ENCODE measurements at places on chromosomes 3 and 15.

DNA sequence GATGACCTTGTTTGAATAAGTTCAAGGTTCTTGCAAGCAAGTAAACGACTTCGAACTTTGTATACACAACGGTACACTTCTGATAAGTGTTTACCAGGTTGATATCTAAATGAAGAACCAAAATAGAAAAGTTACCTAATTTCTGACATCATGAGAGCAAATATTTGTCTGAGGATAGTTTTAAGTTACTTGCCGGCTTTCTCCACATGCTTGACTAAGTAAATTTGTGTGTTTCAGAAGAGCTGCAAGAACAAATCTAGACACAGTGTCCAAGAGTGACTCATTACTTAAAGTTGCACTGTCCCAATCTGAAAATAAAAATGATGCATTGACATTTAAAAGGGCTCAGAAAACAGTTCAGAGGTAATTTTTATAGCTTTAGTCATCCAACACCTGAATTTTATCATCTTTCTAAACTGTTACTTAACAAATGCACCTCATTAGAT is 115.1 kb downstream of the HERC1 start:
- no peak for DNase-seq

DNA sequence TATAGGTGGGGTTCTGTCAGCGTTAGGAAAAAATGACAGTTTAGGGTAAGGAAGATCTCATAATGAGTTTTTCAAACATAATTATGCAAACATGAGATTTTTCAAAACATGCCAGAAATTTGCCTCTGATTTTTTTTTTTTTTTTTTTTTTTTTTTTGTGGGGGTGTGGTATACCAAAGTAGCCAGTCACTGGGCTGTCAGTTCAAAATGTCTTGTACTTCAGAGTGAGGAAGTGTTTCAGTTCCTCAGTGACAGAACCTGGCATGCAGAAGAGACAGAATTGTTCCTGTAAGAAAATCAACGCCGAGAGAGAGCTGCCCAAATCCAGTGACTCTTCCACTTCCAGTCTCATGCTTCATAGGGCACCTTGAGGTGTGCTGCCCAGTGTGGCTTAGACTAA is 9.7 kb downstream of the NCBP2 start:
- no peak for DNase-seq

GRCh38 chr15:40248006-40248783 is 9.3 kb downstream of the PAK6 start:
- no peak for DNase-seq

DNA sequence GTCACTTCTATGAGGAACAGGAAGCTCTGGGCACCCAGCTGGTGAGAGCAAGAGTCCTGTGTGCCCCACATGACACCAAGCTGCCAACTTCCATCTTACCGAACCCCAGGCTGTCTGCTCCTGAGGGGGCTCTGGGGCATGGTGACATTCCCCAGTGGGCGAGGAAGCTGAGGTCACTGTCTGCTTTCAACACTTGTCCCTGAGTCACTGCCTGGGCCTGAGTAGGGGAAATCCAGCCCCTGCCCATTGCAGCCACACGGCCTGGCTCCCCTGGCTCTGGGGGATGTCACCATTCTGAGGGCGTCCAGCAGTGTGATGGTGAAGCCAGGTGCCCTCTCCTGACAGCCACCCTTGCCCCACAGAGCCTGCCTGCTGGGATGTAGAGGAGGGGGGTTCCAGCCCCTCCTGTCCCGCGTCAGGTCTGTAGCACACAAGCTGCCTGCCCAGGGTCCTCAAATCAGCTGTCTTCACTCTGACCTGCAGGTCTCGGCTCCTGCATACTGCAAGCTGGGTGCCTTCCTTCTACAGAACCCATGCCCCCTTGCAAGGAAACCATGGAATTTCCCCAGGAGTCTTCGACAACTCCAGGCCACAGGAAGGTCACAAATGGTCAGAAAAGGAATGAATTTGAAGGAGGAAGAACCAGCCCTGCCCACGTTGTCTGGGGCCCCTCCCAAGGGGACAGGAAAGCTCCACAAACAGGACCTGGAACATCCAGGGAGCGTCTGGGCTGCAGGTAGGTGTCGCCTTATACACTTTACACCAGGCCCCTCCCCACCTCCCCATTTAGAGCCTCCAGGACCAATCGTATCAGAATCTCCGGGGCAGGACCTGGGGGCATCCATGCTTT is 69.9 kb upstream of the GATM start:
- no peak for DNase-seq

DNA sequence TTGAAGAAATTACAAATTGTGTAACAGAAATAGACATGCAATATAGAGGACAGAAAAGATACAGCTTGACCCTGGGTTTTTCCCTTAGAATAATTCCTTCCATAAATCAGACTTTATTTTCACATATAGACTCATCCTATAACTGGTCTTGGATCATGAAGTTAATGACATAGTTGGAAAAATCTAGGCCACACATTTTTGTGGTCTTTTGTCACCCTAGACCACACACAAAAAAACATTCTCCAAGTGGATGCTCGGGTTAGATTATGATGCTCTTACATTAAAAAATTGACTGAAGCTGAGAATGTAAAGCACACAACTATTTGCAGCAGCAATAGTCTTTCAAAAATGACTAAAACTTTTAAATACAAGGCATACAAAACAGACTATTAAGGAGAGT is 7.5 kb upstream of the PLA2G4D start:
- DNase-seq = no peak

DNA sequence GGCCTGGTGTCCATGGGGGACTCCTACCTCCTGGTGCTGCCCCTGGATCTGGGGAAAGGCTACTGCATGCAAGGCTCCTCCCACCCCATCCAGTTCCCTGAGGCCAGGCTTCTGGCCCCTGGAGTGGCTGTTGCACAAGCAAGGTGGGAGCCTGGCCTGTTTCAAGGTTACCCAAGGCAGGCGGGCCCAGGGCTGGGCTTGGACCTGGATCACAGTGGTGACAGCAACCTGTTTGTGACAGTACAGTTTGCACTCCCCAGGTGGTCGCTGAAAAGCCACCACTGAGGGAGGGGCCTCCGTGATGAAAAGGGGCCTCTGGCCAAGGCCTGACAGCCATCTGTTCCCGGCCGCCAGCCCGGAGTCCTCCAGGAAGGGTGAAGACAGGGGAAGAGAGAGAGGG is 14.4 kb upstream of the KY start:
- no peak for DNase-seq

- no peak for DNase-seq
Observed at GRCh38 chr3:196624067-196624790, 15.3 kb upstream of the NRROS start.

DNA sequence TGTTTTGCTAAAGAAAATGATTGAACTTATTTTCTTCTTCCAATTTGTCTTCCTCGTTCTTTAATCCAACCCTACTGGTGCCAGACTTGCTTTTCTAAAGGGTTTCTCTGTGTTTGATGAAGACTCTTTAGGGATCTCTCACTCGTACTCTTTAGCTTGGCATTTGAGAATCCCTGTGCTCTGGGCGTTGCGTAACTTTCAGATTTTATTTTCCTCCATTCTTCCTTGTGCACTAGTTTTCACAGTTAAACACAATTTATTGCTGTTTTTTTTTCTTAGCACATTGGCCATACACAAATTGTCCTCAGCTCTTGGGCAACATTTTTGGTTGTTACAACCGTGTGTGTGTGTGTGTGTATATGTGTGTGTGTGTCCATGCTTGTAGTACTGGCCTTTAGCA is 95.8 kb upstream of the ADAMTSL3 start:
- DNase-seq = no peak

- DNase-seq = no peak
Observed at GRCh38 chr3:140164922-140165590, 230.1 kb downstream of the CLSTN2 start.

Measured in progenitor cell of endocrine pancreas (in vitro differentiated cells).